ENCODE measurements at places on chromosomes 6 and 20.
A peak's percentile ranks its signal among the peaks of the same experiment; 100 is the strongest.

DNA sequence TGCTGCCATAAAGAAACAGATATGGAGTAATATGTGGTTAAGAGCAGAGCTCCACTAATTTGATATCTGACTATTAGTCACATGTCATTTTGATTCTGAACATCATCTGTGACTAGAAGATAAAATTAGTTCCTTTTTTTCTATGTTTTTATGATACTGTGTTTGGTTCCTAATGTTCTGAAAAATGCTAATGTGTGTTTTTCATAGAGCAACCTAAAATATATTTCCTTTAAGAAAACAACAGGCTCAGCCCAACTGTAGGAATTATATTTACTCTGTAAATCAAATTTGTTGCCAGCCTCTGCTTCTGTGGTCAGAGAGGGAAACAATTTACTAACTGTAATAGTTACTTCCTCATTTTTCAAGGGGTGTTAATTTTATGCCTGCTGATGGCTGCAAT is 33.3 kb upstream of the TXLNB start:
- no peak for DNase-seq

GRCh38 chr6:135145063-135145800 is 35.9 kb upstream of the MYB start:
- DNase-seq = no peak

DNA sequence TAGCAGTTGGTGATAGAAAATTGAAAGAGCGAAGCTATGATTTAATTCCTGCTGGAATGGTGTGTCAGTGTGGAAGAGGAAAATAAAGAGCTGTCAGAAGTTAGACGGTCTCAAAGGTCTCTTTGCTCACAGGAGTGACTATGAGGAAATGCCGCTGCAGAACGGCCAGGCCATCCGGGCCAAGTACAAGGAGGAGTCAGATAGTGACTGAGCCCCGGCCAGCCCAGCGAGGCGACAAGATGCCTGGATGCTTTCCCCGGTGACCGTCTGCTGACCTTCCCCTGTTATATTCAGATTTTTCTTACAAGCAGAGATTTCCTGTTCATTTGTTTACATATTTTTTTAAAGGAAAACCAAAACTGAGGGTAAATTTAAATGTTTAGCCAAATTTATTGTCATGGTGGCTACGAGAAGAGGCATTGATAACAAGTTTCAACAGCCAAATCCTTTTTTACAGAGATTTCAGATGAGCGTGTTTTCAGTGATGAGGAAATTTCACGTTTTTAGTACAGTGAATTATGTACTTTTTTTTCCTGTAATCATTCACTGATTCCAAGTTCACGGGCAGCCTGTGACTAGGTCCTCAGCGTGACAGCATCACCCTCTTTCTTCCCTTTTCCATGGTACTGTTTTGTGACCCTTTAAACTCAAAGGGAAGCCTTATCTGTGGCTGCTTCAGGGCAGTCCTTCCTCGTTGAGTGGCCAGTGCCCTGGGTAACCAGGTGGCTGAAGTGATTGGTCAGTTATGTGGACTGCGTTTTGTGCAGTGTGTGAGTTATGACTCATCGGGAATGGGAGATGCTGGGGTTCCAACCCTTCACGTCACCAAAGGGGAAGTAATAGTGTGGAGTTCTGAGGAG is 12.6 kb downstream of the DYNLT1 start:
- DNase-seq = no peak

DNA sequence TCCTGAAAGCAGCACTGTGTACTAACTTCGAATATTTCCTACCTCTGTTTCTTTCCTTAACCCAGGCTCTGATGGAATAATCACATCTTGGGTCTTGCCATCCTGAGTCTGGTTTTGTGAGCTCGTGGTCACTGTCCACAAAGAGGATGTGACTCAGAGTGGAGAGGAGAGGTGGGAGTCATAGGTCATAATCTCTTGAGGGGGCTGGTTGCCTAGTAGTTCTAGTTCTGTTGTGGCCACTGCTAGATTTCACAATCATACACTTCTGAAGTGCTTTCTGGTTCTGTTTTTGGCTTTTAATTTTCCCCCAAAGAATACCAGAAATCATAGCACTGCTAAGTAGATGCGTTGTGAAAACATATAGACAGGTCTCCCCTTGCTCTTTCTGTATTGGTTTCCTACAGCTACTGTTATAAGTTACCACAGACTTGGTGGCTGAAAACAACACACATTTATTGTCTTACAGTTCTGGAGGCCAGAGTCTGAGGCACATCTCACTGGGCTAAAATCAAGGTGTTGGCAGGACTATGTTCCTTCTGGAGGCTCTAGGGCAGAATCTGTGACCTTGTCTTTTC is 102.8 kb downstream of the NRSN1 start:
- no peak for DNase-seq

DNA sequence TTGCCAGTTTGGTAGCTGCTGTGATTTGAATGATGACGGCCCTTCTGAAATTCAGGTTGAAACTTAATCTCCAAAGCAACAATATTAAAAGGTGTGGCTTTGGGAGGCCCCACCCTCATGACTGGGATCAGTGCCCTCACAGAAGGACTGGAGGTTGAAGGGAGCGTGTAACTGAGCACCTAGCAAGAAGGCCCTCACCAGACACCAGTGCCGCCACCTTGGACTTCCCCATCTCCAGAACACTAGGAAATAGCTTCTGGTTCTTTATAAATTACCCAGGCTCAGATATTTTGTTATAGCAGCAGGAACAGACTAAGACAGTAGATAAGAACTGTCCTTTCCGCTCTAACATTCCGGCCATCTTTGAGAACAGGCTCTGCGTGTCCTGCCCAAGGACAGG is 243.1 kb downstream of the DLL1 start:
- DNase-seq = no peak

DNA sequence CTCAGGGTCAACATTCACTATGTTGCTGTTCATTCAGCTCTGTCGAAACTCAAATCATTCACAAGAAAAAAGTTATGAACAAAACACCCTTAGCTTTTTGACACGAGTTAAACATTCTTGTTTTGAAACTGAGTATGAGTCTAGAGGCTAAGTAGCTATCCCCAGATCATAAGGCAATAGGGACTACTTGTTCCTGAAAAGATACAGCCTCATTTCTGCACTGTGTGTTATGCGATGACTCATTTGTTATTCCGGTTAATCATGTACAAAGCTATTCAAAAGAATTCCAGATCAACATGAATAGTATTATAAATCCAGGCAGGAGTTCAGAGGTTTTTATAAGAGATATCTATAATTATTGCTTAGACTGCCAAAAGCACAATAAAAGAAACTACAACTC is 908.0 kb downstream of the QKI start:
- DNase-seq = no peak

- no peak for DNase-seq
Observed at GRCh38 chr6:149249370-149250357, 67.8 kb upstream of the TAB2 start.

- no peak for DNase-seq
Observed at GRCh38 chr6:2828629-2829028, 13.0 kb downstream of the SERPINB1 start.

DNA sequence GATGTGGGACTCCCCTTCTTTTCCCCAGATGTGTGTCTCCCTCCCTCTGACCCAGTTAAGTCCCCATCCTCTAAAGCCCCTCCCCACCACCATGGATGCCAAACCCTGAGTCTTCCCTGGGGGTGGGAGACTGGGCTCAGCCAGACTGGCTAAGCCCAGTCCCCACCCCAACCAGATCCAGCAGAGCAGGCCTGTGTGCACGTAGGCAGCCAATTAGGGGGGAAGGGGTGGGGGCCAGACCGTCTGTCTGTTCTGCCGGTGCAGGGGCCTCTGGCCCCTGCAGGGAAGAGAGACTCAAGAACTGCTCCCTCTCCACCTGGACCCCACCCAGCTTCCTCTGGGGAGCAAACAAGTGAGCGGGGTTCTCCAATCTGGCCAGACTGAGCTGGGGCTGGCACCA is 605 bp downstream of the COX4I2 start:
- no peak for DNase-seq

- no peak for DNase-seq
Observed at GRCh38 chr6:169145991-169146501, 107.6 kb downstream of the THBS2 start.

GRCh38 chr6:109687271-109687761 is 3.7 kb downstream of the AK9 start:
- DNase-seq = no peak

GRCh38 chr20:62516338-62516737 is 40.5 kb upstream of the GATA5 start:
- DNase-seq = no peak

GRCh38 chr20:1844325-1845162 is 50.7 kb upstream of the SIRPA start:
- no peak for DNase-seq

GRCh38 chr6:33679761-33680160 is 31.7 kb downstream of the UQCC2 start:
- no peak for DNase-seq

GRCh38 chr6:125940247-125941041 is 16.1 kb upstream of the HINT3 start:
- DNase-seq = no peak

DNA sequence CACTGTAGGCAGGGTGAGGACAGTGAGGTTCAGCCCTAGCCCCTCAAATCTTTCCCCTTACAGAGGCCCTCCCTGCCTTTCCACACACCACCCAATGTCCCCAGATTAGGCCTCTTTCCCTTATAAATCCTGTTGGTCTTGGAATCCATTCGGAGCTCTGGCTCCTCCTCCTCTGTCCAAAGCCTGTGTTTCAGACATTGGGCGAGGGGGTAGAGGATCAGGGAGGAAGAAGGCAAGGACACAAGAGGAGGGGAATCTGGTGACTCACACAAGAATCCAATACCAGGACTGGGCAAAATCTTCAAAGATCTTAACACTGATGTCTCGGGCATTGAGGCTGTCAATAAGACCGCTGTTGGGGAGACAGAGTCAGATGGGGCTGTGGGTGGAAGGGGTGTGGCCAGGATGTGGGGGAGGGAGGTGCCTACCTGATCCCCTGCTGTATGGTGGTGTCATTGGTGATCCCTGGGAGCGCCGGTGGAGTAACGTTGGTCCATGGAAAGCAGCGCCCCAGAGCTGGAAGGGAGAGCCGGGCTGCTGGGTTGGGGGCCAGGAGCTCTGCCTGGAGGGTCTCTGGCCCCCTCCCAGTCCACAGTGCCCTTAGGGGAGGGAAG is 7.6 kb downstream of the SLC44A4 start:
- no peak for DNase-seq

DNA sequence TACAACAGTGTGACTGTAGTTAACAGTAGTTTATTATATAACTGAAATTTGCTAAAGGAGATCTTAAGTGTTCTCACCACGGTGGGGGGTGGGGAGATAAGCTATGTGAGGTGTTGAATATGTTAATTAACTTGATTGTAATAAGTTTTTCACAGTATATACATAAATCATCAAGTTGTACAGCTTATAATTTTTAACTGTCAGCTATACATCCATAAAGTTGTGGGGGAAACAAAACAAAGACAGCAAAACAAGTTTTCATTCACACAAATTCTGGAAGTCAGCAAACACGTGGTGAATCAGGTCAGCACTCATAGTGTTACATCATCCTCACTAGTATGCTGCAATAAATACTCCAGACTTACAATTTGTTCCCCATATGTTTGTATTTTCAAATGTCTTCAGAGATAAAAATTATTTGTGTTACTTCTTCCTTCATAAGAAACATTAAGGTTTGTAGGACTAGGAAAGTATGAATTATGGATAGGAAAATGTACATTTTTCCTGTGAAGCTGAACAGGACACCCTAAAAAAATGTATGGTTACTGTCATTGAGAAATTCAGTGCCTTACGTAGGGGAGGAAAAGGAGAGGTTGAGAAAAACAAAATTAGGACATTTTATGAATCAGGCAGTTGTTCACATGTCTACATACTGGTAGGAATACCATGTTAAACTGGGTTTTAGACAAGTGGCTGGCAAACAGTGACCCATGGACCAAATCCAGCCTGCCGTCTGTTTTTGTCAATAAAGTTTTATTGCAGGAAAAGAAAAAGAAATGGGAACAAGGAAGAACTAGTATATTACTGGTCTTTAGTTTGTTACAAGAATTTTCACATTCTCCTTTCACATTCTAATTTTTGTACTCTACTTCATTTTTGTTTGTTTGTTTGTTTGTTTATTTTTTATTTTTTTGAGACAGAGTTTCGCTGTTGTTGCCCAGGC is 6.0 kb downstream of the SUMO4 start:
- DNase-seq = no peak

GRCh38 chr6:75849329-75850025 is 100.4 kb downstream of the MYO6 start:
- no peak for DNase-seq

GRCh38 chr20:20085071-20085470 is 32.7 kb downstream of the CFAP61 start:
- no peak for DNase-seq

- peak; percentile 88 for DNase-seq
Observed at GRCh38 chr6:116279232-116280160, at the start of gene TSPYL1. Gene TSPYL1 (minus strand): TSS chr6:116279930. CDS start chr6:116279830, 100 bp downstream.

- no peak for DNase-seq
Observed at GRCh38 chr6:17021539-17021889, 80.3 kb upstream of the STMND1 start.

DNA sequence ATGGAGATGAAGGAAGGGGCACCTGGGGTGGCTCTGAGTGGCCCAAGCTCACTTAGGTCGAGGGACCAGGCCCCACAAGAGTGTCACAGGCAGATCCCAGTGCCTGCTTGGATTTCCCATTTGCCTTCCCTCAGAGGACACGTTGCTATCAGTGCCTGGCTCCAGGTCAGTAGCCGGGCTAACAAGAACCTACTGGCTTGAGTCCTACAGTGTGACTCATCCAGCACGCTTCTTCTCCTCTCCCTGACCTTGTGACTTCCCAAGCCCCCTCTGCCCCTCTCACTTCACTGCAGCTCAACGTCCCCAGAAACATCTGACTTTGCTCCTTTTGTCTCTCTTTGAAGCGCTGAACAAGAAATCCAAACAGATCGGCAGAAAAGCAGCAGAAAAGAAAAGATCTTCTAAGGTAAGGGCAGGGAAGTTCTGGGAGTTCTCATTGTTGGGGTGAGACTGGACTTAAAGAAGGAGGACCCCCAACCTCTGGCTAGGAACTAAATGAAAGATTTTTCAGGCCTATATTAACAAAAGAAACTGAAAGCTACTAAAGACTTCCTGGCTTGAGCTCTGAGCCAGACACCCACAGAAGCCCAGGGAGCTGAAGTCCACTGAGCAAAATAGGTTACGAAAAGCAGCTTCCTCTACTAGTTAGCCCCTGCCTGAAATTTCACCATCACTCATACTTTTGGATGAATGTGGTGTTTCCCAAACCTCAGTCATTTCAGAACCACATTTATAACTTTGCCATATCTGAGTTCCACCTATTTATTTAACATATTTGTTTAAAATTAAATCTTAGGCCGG is 21.5 kb downstream of the ASIP start:
- DNase-seq = no peak

- DNase-seq = no peak
Observed at GRCh38 chr6:109079981-109080380, 14.7 kb downstream of the SESN1 start.

- no peak for DNase-seq
Observed at GRCh38 chr6:158991017-158991723, 8.8 kb downstream of the RSPH3 start.

- DNase-seq = no peak
Observed at GRCh38 chr6:129342243-129342642, 367.7 kb downstream of the ARHGAP18 start.

- no peak for DNase-seq
Observed at GRCh38 chr6:34852406-34853085, 35.3 kb downstream of the TAF11 start.

All from stimulated activated CD8-positive, alpha-beta memory T cell treated with anti-CD3 and anti-CD28 coated beads, Interleukin-4, amount 100 ng/mL, for 4 hours (primary cell).